ENCODE measurements at places on chromosomes 12 and 14.

DNA sequence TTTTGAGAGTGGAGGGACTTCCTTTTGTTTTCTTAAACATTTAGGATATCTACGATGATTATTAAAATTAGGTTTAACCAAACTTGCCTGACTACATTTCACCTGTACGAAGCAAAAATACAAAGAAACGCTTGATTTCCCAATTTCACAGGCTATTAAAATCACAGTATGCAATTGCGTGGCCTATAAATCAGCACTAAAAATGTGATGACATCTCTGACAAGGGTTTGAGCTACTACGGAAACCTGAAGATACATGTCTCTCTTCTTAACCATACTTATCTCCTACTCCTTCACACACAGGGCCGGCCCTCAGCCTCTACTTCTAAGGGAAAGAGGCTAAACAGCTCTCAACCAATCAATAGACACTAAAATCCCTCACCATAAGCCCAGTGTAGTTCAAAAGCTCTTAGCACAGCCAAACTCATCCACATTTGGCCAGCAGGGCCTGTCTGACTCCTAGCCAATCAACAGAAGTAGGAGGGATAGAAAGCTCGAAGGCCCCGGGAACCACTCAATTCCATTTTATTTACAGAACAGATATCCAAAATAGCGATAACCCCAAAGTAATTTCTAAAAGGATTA, 137.3 kb downstream of the FOXN3 start:
- peak overlapping the region; percentile 48 for H3K27ac ChIP-seq
- no peak for DNase-seq
- peaks cover 80% of the 10 kb centered on the region for H3K36me3 ChIP-seq
- H3K4me1 ChIP-seq = peaks cover 90% of the 10 kb centered on the region
- no peaks in the 10 kb centered on the region for H3K27me3 ChIP-seq

GRCh38 chr12:108701779-108702441, 29.4 kb downstream of the CORO1C start:
- peak overlapping the region; percentile 6 for H3K27ac ChIP-seq
- no peak for DNase-seq
- H3K36me3 ChIP-seq = peaks cover 42% of the 10 kb centered on the region
- H3K4me1 ChIP-seq = peaks cover 32% of the 10 kb centered on the region
- H3K4me3 ChIP-seq = no peak overlapping the region

- H3K4me3 ChIP-seq = no peak overlapping the region
- H3K4me1 ChIP-seq = peaks cover 35% of the 10 kb centered on the region
- no peak for DNase-seq
- H3K27ac ChIP-seq = no peak overlapping the region
- no peaks in the 10 kb centered on the region for H3K36me3 ChIP-seq
Observed at GRCh38 chr12:93763746-93764147, 86.6 kb downstream of the CRADD start.

- H3K27me3 ChIP-seq = peaks cover 4% of the 10 kb centered on the region
- no peak overlapping the region for H3K27ac ChIP-seq
- no peak overlapping the region for H3K4me3 ChIP-seq
Observed at GRCh38 chr12:130537051-130537450, 179.0 kb downstream of the RIMBP2 start.

GRCh38 chr12:52637299-52637698, 14.7 kb downstream of the KRT2 start:
- H3K36me3 ChIP-seq = no peaks in the 10 kb centered on the region
- no peak overlapping the region for H3K4me3 ChIP-seq
- DNase-seq = no peak
- no peaks in the 10 kb centered on the region for H3K27me3 ChIP-seq
- peaks cover 44% of the 10 kb centered on the region for H3K4me1 ChIP-seq
- H3K27ac ChIP-seq = no peak overlapping the region

- no peak overlapping the region for H3K27ac ChIP-seq
- H3K36me3 ChIP-seq = no peaks in the 10 kb centered on the region
- DNase-seq = no peak
- H3K27me3 ChIP-seq = no peaks in the 10 kb centered on the region
Observed at GRCh38 chr12:124673801-124674617, 106.6 kb upstream of the NCOR2 start.

- H3K36me3 ChIP-seq = no peaks in the 10 kb centered on the region
- no peak for DNase-seq
- peaks cover 16% of the 10 kb centered on the region for H3K27me3 ChIP-seq
- H3K4me3 ChIP-seq = peak overlapping the region; percentile 2
- peaks cover 34% of the 10 kb centered on the region for H3K4me1 ChIP-seq
- peak overlapping the region; percentile 83 for H3K27ac ChIP-seq
Observed at GRCh38 chr12:8493084-8493483, 20.2 kb upstream of the CLEC4D start.

GRCh38 chr12:117580718-117581062, 219.3 kb upstream of the NOS1 start:
- peaks cover 4% of the 10 kb centered on the region for H3K27me3 ChIP-seq
- no peak for DNase-seq
- no peak overlapping the region for H3K4me3 ChIP-seq
- H3K36me3 ChIP-seq = no peaks in the 10 kb centered on the region
- no peak overlapping the region for H3K27ac ChIP-seq
- H3K4me1 ChIP-seq = no peaks in the 10 kb centered on the region

GRCh38 chr14:74661726-74662450, 49.9 kb upstream of the LTBP2 start:
- no peaks in the 10 kb centered on the region for H3K27me3 ChIP-seq
- no peaks in the 10 kb centered on the region for H3K4me1 ChIP-seq
- H3K27ac ChIP-seq = no peak overlapping the region
- no peak overlapping the region for H3K4me3 ChIP-seq

DNA sequence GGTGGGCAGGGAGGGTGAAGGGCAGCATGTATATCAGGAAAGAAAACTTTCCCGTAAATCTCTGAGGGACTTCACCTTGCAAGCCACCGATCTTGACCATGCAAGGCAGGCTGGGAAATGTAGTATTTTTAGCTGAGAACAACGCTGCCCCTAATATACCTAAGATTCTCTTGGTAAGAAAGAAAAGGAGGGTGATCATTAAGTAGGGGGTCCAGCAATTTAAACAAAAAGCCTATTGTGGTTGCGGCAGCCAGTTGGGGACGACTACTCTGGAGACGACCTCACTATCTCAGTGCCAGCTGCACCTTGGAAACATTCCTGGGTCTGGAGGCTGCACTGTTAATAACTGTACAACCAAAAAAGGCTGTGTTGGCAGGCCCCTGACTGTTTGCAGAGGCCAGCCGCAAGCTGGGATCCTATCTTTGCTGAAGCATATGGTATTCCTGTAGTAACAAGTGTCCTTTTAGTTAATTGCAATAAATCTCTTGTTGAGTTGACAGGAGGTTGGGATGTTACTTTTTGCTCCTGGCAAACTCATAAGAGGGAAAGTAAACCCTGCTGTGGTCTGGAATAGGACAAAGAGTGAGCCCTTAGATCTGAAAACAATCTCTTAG, 6.4 kb downstream of the APOLD1 start:
- H3K27ac ChIP-seq = no peak overlapping the region
- H3K36me3 ChIP-seq = no peaks in the 10 kb centered on the region
- peaks cover 19% of the 10 kb centered on the region for H3K4me1 ChIP-seq
- no peaks in the 10 kb centered on the region for H3K27me3 ChIP-seq
- no peak overlapping the region for H3K4me3 ChIP-seq

GRCh38 chr12:116861320-116861719, 19.9 kb downstream of the HRK start:
- peaks cover 4% of the 10 kb centered on the region for H3K4me1 ChIP-seq
- no peak overlapping the region for H3K4me3 ChIP-seq
- no peaks in the 10 kb centered on the region for H3K36me3 ChIP-seq
- H3K27me3 ChIP-seq = peaks cover 44% of the 10 kb centered on the region

DNA sequence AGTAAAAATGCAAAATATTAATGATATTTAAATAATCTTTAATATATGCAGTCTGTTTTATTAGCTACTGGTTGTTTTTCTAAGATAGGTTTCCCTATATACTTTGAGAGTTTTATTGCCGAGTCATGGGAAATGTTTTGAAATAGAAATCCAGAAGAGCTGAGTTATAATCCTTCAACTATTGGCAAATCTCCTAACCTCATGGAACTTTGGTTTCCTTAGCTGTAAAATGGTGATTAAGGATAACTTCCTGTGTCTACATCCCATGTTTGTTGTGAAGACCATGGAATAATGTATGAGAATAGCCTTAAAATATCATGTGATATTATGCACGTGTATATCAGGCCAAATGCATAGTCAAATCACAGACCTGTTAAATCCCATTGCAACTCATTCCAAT, 51.0 kb downstream of the UNC79 start:
- H3K27me3 ChIP-seq = peaks cover 27% of the 10 kb centered on the region
- H3K4me3 ChIP-seq = no peak overlapping the region
- H3K36me3 ChIP-seq = no peaks in the 10 kb centered on the region
- H3K4me1 ChIP-seq = no peaks in the 10 kb centered on the region
- no peak overlapping the region for H3K27ac ChIP-seq

- peaks cover 46% of the 10 kb centered on the region for H3K36me3 ChIP-seq
- DNase-seq = no peak
- no peaks in the 10 kb centered on the region for H3K27me3 ChIP-seq
- no peak overlapping the region for H3K27ac ChIP-seq
Observed at GRCh38 chr14:66815687-66816086, 307.7 kb downstream of the GPHN start.

GRCh38 chr12:24198936-24199671, 249.6 kb upstream of the SOX5 start:
- no peaks in the 10 kb centered on the region for H3K27me3 ChIP-seq
- H3K36me3 ChIP-seq = no peaks in the 10 kb centered on the region
- no peak for DNase-seq
- H3K27ac ChIP-seq = no peak overlapping the region

DNA sequence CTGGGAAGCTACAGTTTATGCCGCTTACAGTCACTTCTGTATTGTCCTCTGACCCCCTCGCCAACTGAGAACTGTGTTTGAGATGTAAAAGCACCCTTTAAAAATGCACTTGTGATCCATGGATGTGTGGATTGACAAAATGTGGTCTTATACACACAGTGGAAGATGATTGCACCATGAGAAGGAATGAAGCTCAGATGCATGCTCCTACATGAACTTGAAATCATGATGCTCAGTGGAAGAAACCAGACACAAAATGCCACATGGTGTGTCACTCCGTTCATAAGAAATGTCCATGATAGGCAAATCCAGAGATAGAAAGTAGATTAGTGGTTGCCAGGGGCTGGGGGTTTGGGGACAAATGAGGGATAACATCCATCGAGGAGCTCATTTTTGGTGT, 58.0 kb downstream of the PITPNM2 start:
- no peak overlapping the region for H3K4me3 ChIP-seq
- no peaks in the 10 kb centered on the region for H3K36me3 ChIP-seq
- H3K27ac ChIP-seq = no peak overlapping the region
- no peak for DNase-seq

- DNase-seq = no peak
- peaks cover 72% of the 10 kb centered on the region for H3K36me3 ChIP-seq
Observed at GRCh38 chr12:45833401-45833800, 103.9 kb downstream of the ARID2 start.

- H3K4me1 ChIP-seq = peaks cover 76% of the 10 kb centered on the region
- peak; percentile 53 for DNase-seq
- H3K27ac ChIP-seq = peak overlapping the region; percentile 97
- H3K4me3 ChIP-seq = peak overlapping the region; percentile 54
- no peaks in the 10 kb centered on the region for H3K27me3 ChIP-seq
Observed at GRCh38 chr12:47867495-47867941, 37.3 kb downstream of the VDR start.

- H3K36me3 ChIP-seq = no peaks in the 10 kb centered on the region
- DNase-seq = peak; percentile 45
Observed at GRCh38 chr14:34722723-34723545, 8.5 kb upstream of the CFL2 start.

GRCh38 chr14:75794615-75795038, 133.6 kb downstream of the TTLL5 start:
- peak overlapping the region; percentile 1 for H3K27ac ChIP-seq
- no peaks in the 10 kb centered on the region for H3K4me1 ChIP-seq
- H3K4me3 ChIP-seq = no peak overlapping the region
- no peaks in the 10 kb centered on the region for H3K27me3 ChIP-seq

DNA sequence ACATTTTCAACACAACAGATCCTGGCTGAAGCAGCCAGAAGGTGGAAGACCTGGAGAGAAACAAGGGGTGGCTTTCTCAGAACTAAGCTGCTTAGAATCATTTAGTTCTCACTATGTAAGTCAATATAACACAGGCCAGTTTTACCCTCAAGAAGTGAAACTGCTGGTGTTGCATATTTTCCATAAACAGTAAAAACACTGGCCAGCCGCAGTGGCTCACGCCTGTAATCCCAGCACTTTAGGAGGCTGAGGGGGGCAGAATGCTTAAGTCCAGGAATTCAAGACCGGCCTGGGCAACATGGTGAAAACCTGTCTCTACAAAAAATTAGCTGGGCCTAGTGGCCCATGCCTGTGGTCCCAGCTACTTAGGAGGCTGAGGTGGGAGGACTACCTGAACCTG, 11.6 kb downstream of the STX2 start:
- H3K4me1 ChIP-seq = peaks cover 20% of the 10 kb centered on the region
- H3K27me3 ChIP-seq = no peaks in the 10 kb centered on the region
- peak overlapping the region; percentile 64 for H3K27ac ChIP-seq
- H3K4me3 ChIP-seq = no peak overlapping the region
- DNase-seq = no peak

GRCh38 chr12:12779529-12779928, 5.9 kb upstream of the APOLD1 start:
- H3K4me1 ChIP-seq = no peaks in the 10 kb centered on the region
- no peaks in the 10 kb centered on the region for H3K36me3 ChIP-seq
- no peaks in the 10 kb centered on the region for H3K27me3 ChIP-seq

- H3K27ac ChIP-seq = no peak overlapping the region
- H3K36me3 ChIP-seq = no peaks in the 10 kb centered on the region
- no peaks in the 10 kb centered on the region for H3K27me3 ChIP-seq
- peaks cover 24% of the 10 kb centered on the region for H3K4me1 ChIP-seq
Observed at GRCh38 chr14:98321841-98322240, 950.2 kb downstream of the BCL11B start.

GRCh38 chr14:103880348-103881267, 33.2 kb upstream of the PPP1R13B start:
- peaks cover 18% of the 10 kb centered on the region for H3K4me1 ChIP-seq
- peak overlapping the region; percentile 53 for H3K4me3 ChIP-seq
- H3K36me3 ChIP-seq = no peaks in the 10 kb centered on the region

GRCh38 chr14:81177225-81177624, 43.5 kb downstream of the GTF2A1 start:
- H3K36me3 ChIP-seq = peaks cover 47% of the 10 kb centered on the region
- no peak overlapping the region for H3K4me3 ChIP-seq
- no peaks in the 10 kb centered on the region for H3K27me3 ChIP-seq
- DNase-seq = no peak

- no peaks in the 10 kb centered on the region for H3K36me3 ChIP-seq
- DNase-seq = no peak
- peaks cover 25% of the 10 kb centered on the region for H3K4me1 ChIP-seq
- H3K27ac ChIP-seq = no peak overlapping the region
Observed at GRCh38 chr12:94027561-94027960, 120.8 kb upstream of the PLXNC1 start.

- peaks cover 19% of the 10 kb centered on the region for H3K4me1 ChIP-seq
- peaks cover 90% of the 10 kb centered on the region for H3K36me3 ChIP-seq
- H3K27me3 ChIP-seq = no peaks in the 10 kb centered on the region
- no peak overlapping the region for H3K4me3 ChIP-seq
- H3K27ac ChIP-seq = peak overlapping the region; percentile 13
Observed at GRCh38 chr14:96852823-96853422, 55.7 kb downstream of the VRK1 start.

- H3K4me3 ChIP-seq = no peak overlapping the region
- DNase-seq = no peak
- H3K27ac ChIP-seq = no peak overlapping the region
- H3K36me3 ChIP-seq = no peaks in the 10 kb centered on the region
- H3K4me1 ChIP-seq = no peaks in the 10 kb centered on the region
Observed at GRCh38 chr14:35506927-35507326, 27.0 kb upstream of the INSM2 start.

GRCh38 chr12:45191239-45191638, 24.7 kb upstream of the ANO6 start:
- peak overlapping the region; percentile 2 for H3K27ac ChIP-seq
- no peaks in the 10 kb centered on the region for H3K27me3 ChIP-seq
- H3K4me1 ChIP-seq = peaks cover 15% of the 10 kb centered on the region
- DNase-seq = no peak

GRCh38 chr14:22794551-22794951, 20.7 kb downstream of the SLC7A7 start:
- no peak overlapping the region for H3K27ac ChIP-seq
- no peaks in the 10 kb centered on the region for H3K36me3 ChIP-seq
- H3K27me3 ChIP-seq = peaks cover 22% of the 10 kb centered on the region
- DNase-seq = no peak
